Astrocyte of the hippocampus (primary cell): ENCODE measurements at places on chromosomes 7 and 10.
A peak's percentile ranks its signal among the peaks of the same experiment; 100 is the strongest.

- no peak for DNase-seq
Measured at GRCh38 chr7:44308596-44309270, 16.7 kb downstream of the CAMK2B start.

DNA sequence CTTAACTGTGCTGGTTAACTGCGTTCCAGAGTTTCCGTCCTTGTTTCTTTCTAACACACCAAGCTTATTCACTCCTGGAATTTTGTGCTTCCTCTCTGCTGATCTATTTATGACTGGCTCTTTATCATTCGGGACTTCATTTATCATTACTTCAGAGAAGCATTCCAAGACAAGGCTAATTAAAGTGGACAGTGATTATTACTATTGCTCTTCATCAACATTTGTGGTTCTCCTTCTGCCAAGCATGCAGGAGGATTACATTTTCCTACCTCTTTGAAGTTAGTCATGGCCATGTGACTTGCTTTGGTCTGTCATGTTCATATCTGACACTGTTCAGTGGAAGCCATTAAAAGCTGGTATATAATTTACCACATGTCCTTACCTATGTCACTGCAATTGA lies 172.4 kb upstream of the AGR3 start:
- no peak for DNase-seq

GRCh38 chr7:156780724-156781455 lies 112.1 kb downstream of the LMBR1 start:
- no peak for DNase-seq

- peak; percentile 34 for DNase-seq
Measured at GRCh38 chr10:60536529-60537114, 146.9 kb upstream of the ANK3 start.

GRCh38 chr7:111086532-111086931 lies 4.4 kb upstream of the LRRN3 start:
- DNase-seq: no peak

DNA sequence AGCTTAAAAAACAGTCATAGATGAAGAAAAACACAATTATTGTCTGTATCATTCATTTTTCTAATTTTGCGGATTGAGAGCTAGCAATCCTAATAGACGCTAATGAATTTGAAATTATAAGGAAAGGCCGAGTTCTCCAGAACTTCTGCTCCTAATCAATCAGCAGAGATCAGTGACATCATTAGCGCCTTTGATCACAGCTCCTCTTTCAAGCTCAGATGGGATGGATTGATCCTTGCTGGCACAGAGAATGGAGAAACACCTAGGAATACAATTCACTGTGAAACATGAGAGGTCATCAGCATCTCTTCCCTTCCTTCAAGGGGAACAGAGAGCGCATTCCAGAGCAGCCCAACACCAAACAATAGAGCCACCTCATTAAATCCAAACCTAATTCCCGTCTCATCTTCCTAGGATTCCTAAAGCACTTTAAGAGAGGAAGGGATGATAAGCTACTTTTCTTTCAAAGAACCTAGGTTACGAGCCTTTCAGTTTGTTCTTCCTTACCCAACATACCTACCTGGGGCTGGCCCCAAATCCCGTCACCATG lies 24.4 kb downstream of the GLI3 start:
- no peak for DNase-seq

DNA sequence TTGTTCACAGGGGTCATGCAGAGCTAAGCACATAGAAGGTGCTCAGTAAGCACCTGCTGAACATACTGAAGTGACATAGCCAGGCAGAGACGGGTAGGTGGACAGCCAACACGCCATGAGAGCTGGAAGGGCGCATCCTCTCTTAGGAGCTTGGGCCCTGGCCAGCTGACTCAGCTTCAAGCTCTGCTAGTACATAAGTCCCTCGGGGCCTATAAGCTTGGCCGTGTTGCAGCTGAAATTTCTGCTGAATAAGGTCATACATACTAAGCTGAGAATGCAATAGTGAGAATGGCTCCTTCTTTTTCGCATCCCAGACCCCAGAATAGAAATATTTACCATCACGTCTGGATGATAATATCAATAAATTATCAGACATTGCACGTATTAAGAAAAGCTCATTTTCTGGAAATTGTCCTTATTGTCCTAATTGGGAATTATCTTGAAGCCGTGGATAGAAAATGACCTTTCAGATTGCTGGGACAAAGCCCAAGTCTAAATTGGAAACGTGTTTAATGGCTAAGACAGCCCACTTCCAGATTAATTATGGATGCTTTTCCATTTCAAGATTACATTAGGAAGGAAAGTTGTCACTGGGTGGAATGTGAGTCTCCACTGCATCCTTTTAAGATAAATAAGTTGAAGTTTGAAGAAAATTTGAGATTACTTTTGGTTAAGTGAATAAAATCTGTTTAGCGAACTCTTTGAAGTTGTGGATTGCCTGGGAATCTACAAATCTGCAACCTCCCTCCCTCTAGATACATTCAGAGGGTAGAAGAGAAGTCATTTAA lies 287.1 kb upstream of the C7orf33 start:
- peak; percentile 61 for DNase-seq

DNA sequence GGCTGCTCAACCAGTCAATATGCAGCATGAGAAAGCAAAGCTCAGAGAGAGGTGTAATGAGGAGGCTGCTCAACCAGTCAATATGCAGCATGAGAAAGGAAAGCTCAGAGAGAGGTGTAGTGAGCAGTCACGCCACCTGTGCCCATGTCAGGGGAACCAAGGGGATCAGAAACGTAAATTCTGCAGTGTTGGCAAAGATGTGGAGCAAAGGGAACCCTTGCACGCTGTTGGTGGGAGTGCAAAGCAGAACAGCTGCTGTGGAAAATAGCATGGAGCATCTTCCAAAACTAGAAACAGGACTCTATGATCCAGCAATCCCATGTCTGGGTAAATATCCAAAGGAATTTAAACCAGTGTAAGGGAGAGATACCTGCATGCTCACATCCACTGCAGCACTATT lies 194.9 kb downstream of the DIP2C start:
- no peak for DNase-seq

GRCh38 chr7:152624228-152624627 lies 51.7 kb downstream of the XRCC2 start:
- DNase-seq: no peak

- DNase-seq: no peak
Measured at GRCh38 chr10:131844529-131845084, 56.2 kb upstream of the PPP2R2D start.

DNA sequence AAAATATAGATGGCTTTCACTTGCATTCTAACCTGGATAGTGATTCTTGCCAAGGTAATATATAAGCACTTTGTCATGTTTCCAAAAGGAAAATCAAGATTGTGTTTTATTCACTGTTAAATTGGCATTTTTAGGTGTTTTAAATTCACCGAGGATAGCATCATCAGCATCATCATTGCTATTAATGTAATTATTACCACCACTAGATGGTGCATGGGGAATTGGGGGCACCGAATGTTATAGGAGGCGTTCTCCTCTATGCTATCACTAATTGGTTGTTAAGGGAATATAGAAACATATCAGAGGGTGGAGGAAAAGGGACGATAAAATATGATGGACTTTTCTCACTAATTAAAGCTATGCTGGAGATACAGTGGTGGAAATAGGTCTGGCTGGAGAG lies 95.5 kb downstream of the CELF2 start:
- DNase-seq: no peak

- DNase-seq: no peak
Measured at GRCh38 chr10:9043466-9043865, 989.0 kb downstream of the GATA3 start.

DNA sequence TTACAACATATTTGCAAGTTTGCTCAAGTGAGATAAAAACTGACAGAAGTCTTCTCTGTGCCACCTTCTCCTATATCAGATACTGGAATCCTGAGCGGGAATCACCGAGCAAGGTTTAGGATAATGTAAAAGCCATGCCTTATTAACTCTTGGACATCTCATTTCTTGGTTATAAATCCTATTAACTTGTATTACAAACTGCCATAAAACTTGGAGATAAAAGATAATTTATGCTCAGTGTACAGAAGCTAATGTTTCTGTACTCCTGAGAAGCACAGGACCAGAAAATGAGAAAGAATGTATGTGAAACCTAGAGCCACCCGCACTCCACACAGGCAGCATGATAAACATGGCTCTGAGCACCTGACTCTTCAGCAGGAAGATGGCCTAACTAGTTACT lies 181.2 kb upstream of the NOBOX start:
- no peak for DNase-seq

DNA sequence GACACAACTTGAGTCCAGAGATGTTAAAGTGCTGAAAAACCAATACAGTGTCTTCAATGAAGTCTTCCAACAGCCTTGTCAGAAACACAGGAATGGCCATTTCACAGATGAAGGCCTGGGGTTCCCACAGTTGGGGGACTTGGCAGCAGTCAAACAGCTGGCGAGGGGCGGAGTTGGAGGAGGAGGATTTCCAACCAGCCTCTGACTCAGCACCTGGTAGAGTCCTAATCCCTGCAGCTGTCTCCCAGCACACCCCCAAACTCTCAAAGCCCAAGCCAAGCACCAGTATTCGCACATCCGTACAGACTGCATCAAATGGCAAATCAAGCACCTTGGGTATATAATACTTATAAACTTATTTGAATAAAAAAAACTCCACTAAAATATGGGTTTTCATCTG lies 28.0 kb downstream of the CTBP2 start:
- no peak for DNase-seq

DNA sequence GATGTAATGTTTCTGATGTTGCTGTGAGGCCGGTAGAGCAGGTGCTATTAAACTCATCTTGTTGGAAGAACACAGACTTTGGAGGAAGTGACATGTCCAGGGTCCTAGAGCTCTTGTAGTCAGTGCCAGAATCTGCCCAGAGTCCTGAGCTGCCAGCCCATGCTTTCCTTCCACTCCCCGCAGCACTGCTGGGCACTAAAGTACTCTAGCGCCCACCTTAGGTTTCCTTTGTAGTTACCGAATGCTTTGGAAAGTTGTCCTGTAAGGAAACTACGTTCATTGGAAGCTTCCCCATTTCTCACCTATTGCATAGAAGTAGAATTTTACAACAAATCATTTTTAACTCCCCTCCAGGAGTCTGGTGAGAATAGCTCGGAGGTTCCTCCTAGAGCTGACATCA lies 11.0 kb downstream of the ZNF862 start:
- DNase-seq: no peak

- peak; percentile 79 for DNase-seq
Measured at GRCh38 chr10:69838853-69839252, 37.1 kb downstream of the COL13A1 start.

DNA sequence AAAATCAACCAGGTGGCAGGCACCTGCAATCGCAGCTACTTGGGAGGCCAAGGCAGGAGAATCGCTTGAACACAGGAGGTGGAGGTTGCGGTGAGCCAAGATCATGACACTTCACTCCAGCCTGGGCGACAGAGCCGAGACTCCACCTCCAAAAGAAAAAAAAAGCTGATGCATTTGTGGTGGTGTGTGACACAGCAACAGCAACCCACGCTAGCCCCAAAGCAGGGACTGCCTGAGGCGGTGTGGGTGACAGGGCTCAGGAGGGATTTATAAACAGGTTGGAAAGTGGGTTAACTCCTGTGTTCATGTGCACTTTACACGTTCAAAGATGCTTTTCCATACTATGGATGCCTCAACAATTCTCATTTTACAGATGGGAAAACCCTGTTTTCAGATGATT lies 395.9 kb upstream of the PODXL start:
- no peak for DNase-seq

DNA sequence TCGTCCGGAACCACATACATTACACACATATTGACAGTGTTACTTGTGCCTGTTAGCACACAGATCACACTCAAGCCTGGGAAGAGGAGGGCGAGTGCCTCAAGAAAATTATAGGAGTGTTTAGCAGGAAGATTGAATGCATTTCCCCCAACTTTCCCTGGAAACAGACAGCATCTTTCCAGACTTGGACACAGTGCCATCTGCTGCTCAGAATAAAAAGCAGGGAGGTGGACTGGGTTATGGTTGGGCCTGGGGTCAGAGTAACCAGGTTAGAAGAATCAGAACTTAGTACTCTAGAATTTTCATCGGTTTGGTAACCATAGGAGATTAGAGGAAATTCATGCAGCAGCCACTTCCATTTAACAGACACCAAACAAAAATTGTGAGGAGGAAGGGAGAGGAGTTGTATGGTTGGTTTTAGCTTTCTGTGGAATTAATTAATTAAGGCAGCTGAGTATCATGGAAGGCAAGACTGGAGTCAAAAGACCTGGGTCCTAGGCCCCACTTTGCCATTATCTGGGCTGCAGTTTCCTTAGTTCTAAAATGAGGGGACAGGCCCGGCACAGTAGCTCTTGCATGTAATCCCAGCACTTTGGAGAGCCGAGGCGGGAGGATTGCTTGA lies 43.4 kb upstream of the OPTN start:
- DNase-seq: peak; percentile 55

DNA sequence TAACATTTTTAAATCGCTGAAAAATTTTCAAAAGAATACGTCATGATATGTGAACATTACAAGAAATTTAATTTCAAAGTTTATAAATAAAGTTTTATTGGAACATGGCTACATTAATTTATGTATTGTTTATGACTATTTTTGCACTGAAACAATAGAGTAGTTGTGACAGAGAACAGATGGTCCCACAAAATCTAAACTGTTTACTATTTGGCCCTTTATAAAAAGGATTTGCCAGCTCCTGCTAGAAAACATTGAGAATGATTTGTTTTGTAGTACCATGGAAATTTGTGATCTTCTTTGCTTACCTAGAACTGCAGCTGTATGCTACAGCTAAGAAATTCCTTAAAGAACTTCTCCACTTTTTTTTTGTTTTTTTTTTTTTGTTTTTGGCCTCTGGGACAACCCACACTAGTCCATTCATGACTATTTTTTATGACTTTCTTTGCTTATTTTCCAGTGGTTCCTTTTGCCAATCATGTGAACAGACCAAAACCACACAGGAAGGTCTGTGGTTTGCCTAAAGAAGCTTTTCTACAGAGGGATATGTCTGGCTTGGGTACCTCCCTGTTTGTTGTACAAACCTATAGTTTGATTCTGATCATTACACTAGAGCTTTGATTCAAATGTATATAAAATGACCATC lies 55.7 kb downstream of the ST7 start:
- peak; percentile 75 for DNase-seq

- no peak for DNase-seq
Measured at GRCh38 chr10:97280783-97281182, 11.7 kb downstream of the ARHGAP19 start.

DNA sequence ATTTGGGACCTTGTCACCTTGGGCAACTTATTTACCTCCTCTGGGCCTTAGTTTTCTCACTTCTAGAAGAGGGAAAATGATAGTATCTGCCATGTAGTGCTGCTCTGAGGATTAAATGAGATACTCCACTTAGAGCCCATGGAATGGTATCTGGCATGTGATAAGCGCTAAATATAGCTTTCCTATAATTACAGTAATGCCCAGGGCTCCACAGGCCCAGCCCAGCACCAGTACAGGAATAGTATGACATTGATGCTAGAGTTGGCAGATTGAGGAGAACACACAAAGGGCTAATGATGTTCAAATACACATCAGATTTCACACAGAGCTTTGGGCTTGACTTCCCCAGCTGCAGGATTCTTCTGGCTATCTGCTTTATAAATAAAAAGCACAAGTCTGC lies 34.9 kb downstream of the FAS start:
- no peak for DNase-seq

GRCh38 chr10:69168493-69168892 lies 11.5 kb upstream of the SUPV3L1 start:
- DNase-seq: no peak

- DNase-seq: no peak
Measured at GRCh38 chr10:126908729-126909128, 3.5 kb downstream of the DOCK1 start.
